ENCODE measurements at places on chromosomes 1 and 21.

GRCh38 chr1:57674801-57675200, 250.9 kb upstream of the DAB1 start:
- no peak for DNase-seq

GRCh38 chr21:43893536-43894205, 28.6 kb downstream of the AGPAT3 start:
- DNase-seq, result no peak

DNA sequence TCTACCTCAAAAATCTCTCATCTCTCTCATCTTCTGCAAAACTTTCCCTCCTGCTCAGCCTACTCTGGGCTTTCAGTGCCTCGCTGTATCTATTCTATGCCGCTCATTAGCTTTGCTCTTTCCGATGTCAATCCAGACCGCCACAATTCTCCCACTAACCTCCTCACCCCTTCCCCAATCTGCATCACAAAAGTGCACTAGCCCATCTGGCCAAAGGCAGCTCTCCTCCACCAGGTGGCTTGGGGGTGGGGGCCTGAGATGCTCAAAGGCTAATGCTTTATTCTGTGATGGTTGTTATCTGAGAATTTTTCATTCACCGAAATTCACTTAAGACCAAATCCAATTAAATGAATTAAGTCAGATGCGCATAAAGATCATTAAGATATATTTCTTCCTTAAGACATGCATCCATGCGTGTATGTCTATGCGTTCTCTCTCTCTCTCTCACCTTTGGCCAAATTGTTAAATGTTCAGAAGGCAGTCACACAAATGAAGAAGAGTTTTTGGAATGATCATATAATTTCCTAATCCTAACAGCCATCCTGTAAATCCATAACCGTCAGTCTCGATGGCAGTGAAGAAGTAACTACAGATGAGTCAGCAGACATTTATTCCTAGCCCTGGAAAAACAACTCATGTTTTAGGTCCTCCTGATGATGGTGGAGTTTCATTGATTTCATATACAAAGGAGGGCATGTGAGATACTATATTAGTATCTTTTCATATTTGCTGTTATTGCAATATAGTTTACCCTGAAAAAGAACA, 111.3 kb downstream of the C1orf21 start:
- no peak for DNase-seq

GRCh38 chr1:39900662-39901463, 854 bp downstream of the MYCL start:
- no peak for DNase-seq

GRCh38 chr1:71298633-71299032, 217.8 kb upstream of the ZRANB2 start:
- no peak for DNase-seq

DNA sequence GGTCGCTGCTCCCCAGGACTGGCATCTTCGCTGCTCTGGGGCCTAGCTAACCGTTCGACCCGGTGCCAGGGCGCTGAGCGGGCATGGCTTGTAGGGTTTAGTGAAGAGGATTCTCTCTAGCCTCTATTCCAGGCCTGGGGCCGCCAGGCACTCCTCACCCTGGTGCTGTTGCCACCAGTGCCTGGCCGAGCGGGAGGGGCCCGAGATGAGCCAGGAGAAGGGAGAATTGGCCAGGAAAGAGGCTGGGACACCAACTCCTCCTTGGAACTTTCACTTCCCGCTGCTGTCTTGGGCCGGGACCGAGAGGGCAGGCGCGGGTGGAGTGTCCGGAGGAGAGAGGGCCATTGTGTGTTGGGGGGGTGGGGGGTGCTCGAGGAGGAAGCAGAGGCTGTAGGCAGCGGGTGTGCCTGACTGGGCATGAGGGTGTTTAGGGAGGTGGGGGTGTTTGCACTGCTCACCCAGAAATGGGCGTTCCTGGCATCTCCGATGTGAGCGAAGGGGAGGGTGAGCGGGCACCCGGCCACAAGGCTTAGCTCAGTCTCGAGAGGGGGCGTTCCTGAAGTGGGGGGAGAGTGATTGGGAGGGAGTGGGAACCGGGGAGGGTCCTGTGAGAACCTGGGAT, 772 bp downstream of the ADAM15 start:
- DNase-seq, result no peak

DNA sequence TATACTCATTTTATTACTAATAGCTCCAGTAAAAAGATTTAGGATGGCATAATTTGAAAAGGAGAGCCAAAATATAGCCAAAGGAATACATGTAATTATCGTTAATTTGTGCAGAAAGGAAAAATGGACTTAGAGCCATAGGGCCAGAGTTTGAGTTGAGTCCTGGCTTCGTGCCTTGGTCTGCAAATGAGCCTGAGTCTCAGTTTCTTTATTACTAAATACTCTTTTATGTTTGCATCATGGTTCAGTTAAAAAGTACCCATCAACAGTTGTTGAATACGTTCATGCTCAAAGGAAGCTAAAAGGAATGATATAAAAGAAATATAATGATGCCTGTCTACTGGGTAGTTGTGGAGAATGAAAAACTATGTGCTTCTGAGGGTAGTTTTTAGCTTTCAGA, 155.7 kb upstream of the FAM78B start:
- DNase-seq, result no peak

DNA sequence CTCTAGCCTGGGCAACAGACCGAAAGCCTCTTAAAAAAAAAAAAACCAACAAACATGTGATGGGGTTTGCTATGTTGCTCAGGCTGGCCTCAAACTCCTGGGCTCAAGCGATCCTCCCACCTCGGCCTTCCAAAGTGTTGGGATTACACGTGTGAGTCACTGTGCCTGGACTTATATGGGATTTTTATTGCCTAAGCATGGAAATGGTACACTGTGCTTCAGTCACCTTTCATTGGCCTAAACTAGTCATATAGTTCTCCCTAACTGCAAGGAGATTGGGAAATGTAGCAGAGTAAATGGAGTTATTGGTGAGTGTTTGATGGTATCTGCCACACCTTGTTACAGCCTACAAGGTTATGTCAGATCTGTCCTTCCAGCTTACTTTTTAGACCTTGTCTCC, 17.2 kb upstream of the MEF2D start:
- no peak for DNase-seq

- no peak for DNase-seq
Measured at GRCh38 chr1:53391982-53392381, 64.1 kb upstream of the LRP8 start.

Data from Panc1 (cell line).